ENCODE measurements at places on chromosomes 2 and 18.
A peak's percentile ranks its signal among the peaks of the same experiment; 100 is the strongest.

GRCh38 chr18:50454387-50454988, 79.6 kb downstream of the SKA1 start:
- no peak for DNase-seq

- DNase-seq, result no peak
Observed at GRCh38 chr2:9573840-9574239, 18.2 kb upstream of the ADAM17 start.

- DNase-seq, result no peak
Observed at GRCh38 chr18:1296237-1296636, 391.6 kb downstream of the ADCYAP1 start.

- no peak for DNase-seq
Observed at GRCh38 chr18:37783771-37784170, 218.2 kb upstream of the CELF4 start.

GRCh38 chr2:64859312-64860212, 129.6 kb upstream of the SLC1A4 start:
- no peak for DNase-seq

DNA sequence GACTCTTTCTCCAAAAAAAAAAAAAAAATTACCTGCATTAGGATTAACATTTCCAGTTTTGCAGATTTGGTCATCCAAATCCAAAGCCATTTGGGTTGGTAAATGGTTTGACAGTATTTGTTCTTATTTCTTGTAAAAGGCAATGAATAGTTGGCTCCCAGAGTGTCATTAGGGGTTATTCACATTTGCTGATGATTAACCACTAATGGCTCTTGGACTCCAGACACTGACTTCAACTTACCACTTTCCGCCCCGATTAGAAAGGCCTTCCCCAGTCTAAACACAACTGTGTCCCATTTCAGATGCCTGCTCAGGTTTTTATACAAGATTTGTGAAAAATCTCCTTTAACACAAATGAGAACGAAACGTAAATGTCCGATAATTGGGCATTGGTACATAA, 9.6 kb upstream of the TGIF1 start:
- no peak for DNase-seq

DNA sequence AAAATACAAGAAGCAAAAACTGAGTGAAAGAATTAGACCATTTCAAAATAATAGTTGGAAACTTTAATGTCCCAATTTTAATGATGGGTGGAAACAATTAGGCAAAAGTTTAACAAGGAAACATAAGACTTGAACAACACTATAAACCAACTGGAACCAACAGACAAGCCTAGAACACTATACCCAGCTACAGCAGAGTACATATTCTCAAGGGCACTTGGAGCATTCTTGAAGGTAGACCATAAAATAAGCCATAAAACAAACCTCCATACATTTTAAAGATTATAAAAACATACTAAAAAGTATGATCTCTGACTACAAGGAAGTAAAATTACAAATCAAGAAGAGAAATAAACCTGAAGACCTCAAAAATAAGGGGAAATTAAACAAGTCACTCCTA, 616.7 kb downstream of the SUCLG1 start:
- DNase-seq, result no peak

GRCh38 chr18:13369756-13370510, 151.4 kb downstream of the LDLRAD4 start:
- no peak for DNase-seq

- DNase-seq, result no peak
Observed at GRCh38 chr2:227366769-227367426, 12.2 kb downstream of the TM4SF20 start.

- DNase-seq, result no peak
Observed at GRCh38 chr2:197165020-197165419, 145.6 kb downstream of the ANKRD44 start.

DNA sequence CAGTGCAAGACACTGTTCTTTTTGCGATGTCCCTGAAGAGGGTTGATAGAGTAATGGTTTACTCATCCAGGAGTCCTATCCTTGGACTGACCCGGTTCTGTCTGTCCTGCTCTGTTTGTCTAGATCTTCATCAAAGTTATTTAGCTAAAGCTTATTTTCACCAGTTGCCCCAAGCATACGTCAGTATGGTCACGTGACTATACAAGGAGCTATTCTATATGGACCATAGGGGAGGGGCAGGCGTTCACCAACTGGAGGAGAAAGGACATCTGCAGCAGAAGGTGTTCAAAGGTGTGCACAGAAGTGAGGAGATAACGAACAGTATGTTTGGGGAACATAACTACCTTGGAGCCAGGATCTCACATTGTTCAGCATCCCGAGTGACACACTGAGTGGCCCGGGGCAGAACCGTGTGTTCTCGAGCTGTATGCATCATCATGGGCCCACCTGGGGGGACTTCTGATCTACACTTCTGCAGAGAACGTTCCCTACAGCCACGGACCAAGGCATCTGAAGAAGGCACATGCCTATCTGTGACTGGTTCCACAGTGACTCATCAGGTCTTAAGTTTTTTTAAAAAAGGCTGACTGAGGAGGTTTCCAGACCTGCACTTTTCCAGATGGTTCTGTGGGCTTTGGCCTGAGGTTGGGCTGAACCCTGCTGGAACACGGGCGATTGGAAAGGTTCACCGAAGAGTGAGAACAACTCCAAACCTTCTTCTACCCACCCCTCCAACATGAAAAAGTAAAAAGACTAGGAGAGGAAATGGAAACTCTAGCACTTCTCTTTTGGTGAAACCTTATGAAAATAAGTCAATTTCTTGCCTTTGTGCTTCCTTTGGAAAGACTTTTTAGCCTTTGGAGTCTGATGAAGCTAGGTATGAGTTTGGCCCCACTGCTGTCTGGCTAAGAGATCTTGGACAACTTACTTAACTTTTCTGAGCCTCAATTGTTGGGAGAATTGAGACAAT, 68.6 kb upstream of the YWHAQ start:
- no peak for DNase-seq

DNA sequence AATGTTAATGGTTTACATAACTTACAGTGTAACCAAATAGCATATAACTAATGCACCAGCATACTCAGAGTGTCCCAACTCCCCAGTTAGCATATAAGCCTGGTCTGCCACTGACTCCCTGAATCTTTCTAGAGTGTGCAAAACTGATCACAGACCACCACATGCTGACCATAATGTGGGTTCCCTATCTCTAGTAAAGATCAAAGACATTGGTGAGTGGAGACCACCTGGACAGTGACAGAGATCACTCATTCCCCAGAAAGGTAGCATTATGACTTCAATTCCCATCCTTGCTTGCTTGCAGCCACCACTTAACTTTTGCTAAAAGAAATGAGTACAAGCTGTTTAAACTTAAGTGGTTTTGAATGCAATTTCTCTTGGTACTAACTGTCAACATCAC, 39.0 kb downstream of the KANSL1L start:
- no peak for DNase-seq

DNA sequence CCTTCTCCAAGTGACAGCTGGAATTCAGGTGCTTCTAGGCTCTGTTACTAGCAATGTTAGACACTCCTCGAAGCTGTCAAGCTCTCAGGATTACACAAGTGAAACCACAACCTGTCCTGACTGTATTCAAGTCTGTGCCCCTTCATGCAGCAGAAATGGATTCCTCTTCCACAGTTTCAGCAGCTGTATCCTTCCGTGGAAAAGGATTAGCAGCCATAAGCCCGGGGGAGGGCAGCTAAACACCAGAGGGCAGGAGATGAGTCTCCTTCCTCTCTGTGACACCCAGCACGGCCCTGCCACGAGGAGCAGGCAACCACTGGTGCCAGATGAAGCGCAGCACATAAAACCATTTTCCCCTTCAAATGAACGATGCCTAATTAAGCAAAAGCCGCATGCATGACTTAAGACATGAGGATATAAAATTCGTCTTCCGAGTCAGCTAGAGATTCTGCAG, 1.2 kb downstream of the ST3GAL5 start:
- peak; percentile 10 for DNase-seq

DNA sequence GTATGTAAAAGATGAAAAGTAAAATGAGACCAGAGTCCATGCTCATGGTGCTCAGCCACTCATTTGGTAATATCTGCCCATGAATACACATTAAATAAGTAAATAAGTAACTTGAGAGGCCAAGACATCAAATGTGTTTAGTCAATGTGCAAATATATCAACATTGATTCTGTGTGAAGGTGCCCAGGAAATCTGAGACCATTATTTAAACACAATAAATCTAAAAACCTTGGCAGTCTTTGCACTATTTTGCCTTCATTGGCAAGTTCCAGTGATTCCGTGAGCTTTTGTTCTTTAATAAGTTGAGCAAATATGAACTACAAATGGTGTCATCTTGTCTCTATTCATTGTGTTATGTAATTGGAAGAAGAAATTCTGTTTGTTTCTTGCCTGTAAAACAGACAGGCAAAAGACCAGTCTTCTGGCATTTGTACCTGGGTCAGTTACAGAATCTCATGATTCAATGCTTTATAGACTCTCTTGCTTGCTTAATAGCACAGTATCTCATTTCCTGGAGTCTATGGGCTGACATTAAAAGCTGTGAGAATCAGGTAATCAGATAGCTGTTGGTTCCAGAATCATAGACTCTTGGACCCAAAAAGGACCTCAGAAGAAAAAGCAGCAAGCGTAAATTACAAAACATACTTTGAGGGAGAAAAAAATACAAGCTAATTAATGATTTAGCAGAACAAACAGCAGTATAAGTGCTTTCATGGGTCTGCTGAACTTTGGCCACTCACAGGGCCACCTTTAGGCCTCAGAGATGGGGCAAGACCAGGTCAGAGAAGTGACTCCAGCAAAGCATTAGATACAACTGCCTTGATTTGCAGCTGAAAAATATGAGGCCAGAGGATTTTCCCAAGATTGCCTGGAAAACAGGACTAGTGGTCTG, 20.0 kb upstream of the SERPINB3 start:
- DNase-seq, result no peak

- no peak for DNase-seq
Observed at GRCh38 chr2:44778671-44779476, 162.6 kb upstream of the SIX3 start.

DNA sequence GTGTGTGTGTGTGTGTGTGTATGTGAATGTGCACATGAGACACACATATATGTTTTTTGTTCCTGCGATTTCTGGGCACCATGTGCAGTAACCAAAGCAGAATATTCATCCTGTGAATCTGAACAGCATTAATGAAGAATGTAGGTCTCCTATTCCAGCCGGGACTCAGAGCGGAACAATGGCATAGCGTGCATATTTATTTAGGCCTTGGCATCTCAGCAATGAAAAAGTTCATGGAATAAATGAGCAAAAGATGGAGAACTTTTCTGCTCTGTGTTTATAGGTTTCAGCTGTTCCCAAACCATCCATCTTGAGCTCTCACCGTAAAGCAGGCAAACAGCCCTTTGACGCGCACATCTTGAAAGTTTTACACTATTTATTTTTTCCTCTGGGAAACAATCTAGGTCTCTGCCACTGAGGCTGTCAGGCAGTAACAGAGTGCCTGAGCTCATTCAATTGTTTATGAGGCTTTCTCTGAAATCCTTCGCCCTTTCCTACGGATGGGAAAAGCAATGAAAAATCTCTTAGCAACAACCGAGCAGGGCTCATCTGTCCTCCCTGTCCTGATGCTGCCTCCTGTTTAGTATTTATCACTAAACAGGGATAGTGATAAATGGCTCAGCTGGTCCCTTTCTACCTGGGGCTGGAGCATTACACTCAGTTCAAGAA, 146.2 kb upstream of the MSH6 start:
- no peak for DNase-seq

DNA sequence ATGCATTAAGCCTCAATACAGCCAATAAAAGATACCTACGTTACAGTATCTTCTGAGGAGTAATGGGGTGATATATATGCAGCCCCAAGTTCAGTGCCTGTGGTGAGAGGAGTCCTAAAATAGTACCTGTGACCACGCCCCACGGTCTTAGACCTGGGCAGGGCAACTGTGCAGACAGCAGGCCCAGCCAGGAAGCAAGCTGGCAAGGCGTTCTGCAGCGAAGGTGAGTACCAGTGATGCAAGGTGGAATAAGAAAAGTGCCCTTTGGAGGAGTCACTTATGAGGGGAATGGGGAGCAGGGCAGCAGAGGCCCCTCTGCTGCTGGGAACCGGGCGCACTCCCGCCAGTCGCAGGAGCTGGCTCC, 12.7 kb upstream of the MAP3K2 start:
- DNase-seq, result no peak

DNA sequence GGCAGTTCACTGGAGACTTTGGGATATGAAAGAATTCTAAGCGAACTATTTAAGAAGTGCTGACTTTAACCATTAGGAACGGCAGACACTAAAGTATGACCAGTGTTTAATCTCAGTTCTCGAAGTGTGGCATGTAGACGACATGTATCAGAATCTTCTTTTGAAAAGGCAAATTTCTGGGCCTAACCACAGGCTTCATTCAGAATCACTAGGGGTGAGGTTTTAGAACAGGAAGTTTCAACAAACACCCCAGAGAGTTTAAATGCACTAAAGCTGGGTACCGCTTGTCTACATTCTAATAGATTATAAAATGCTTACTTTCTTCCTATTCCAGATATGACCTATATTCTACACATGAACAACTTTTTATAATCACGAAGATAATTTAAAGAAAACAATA, 180.3 kb downstream of the ANKRD44 start:
- no peak for DNase-seq

- DNase-seq, result no peak
Observed at GRCh38 chr2:122100346-122100745, 344.9 kb downstream of the TSN start.

GRCh38 chr18:9058406-9058805, 44.1 kb upstream of the NDUFV2 start:
- no peak for DNase-seq

- no peak for DNase-seq
Observed at GRCh38 chr18:6724331-6724730, 5.2 kb upstream of the ARHGAP28 start.

- no peak for DNase-seq
Observed at GRCh38 chr2:42385225-42385624, 24.2 kb upstream of the COX7A2L start.

DNA sequence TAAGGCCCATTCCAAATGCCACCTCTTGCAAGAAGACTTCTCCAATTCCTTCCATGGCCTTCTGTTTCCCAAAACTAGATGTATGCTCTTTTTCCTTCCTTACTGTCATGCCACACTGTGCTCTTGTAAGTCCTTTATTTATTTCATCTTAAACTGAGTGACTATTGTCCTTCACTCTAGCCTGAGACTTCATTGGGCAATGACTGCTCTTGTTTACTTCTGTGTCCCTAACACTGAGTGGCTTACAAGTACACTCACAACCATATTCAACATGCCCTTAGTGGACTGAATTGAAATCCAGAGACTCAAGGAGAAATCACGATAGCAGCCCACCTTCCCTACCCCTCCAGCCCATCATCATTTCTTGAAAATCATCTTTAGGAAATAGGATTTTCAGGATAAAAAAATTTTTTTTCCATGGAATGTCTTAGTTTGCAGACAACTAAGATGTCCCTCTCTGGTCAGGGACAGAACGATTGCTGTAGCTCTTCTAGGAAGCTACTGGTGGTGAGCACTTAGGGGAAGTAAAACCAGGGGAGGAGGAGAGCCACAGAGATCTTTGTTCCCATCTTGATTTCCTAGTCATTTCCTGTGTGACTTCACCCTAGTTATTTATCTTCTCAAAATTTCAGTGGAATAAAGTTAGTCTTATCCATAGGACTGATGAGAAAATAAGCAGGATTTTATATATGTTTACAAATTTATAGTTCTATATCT, 80.7 kb downstream of the CYRIA start:
- DNase-seq, result no peak
